Stomach (tissue), 19 donors: ENCODE measurements at places on chromosomes 12 and 14. TPM values are rescaled to one million over a fixed set of nuclear protein-coding genes. Genes with fewer than 3 reads are reported as not detected.

DNA sequence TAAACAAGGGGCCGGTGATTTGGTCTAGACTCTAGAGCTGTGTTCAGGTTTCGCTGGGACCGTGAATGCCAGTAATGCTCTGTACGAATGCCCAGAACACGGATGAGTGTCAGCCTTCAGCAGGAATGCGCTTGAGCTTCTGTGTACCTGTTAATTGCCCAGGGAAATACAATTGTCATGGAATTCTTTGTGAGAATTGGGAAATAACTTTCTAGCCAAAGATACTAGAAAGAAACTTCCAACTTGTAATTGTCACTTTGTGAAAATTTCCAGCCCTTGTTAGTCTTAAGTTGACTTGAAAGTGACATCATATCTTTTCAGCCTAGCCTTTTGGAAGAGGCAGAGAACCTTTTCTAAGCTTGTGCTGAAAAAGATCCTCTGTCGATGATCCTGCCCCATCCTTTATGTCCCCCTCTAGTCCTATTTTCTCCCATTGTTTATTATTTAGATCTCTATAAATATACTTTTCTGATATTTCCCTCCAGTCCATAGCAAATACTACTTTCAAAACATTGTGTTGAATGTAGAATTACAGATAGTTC is 2.7 kb downstream of the CHST11 start:
- DNase-seq: no peak

GRCh38 chr12:92432724-92433441 is 269.9 kb upstream of the PLEKHG7 start:
- no peak for DNase-seq

GRCh38 chr14:58607952-58608317 is 29.8 kb upstream of the DACT1 start:
- no peak for DNase-seq

- no peak for DNase-seq
These were observed 244.6 kb upstream of the MDGA2 start for GRCh38 chr14:47919997-47920396.

DNA sequence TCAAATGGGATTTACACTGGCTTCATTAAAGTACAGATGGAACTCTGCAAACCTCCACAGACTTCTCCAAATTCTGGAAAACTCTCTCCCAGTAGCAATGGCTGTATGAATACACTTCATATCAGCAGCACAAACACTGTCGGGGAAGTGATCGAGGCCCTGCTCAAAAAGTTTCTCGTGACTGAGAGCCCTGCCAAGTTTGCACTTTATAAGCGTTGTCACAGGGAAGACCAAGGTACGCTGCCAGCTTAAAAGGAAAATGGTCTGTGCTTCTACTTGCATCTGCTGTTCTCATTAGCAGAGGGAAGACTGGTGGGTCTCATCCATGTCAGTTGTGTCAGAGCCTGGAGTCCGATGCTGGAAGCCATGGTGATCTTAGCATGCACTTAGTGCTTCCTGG is 71.0 kb downstream of the GNS start:
- DNase-seq: no peak

DNA sequence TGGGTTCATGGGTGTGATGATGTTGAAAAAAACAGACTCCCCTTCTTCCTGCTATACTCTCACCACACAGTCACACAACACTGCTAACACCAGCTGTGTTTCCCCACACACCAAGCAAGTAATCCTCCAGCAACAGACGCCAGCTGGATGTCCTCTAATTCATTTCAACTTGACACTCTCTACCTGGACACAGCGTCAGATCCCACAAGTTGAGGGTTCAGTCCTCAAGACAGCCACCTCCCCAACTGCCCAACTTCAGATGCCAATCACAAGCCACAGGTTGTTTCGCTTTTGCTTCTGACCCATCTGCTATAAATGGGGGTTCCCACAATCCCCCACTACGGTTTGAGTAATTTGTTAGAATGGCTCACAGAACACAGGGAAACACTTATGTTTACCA is 49.3 kb downstream of the TMEM30B start:
- no peak for DNase-seq

- DNase-seq: no peak
These were observed 333.6 kb downstream of the TMEM121 start for GRCh38 chr14:105859717-105860614.

- no peak for DNase-seq
These were observed 12.0 kb upstream of the SLC2A14 start for GRCh38 chr12:7884689-7885088.

GRCh38 chr12:100753837-100754236 is 40.7 kb upstream of the ANO4 start:
- DNase-seq: no peak

DNA sequence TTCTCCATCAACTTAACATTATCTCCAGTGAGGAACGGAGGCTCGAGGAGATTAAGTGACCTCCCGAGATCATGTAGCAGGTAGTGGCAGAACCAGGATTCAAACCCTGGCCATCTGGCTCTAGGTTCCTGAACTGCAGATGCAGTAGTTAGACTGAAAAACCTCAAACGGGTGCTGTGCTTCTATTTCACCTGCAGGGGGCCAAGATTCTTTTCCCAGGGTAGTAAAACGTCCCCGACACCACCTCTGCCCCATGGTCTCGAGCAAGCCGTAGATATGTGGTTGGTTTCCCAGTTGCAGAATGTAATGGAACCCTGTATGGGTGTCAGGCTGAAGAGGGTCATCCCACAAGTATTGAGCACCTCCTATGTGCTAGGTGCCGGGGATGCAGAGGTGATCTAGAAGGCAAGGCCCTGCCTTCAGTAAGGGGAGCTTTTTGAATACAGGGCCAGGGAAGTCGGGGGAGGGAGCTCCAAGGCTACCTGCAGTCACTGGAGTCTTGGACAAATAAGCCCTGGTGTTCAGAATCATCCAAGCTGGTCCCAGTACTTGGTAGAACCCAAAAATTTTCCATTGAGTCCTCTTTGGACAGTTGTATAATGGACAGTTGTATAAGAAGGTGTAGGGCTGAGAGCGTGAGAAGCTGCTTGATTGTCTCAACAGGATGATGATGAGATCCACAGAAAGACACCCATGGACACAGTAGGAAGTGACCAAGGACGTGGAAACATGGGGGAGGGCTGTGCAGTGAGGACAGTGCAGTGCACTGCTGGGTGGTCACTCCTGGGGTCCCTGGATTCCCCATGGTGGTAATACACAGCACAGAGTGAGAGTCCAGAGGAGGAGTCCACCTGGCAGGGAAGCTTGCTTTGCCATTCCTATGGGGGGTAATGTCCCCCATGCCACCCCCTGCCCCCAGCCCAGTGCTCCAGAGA is 197.2 kb downstream of the CHST11 start:
- DNase-seq: no peak

DNA sequence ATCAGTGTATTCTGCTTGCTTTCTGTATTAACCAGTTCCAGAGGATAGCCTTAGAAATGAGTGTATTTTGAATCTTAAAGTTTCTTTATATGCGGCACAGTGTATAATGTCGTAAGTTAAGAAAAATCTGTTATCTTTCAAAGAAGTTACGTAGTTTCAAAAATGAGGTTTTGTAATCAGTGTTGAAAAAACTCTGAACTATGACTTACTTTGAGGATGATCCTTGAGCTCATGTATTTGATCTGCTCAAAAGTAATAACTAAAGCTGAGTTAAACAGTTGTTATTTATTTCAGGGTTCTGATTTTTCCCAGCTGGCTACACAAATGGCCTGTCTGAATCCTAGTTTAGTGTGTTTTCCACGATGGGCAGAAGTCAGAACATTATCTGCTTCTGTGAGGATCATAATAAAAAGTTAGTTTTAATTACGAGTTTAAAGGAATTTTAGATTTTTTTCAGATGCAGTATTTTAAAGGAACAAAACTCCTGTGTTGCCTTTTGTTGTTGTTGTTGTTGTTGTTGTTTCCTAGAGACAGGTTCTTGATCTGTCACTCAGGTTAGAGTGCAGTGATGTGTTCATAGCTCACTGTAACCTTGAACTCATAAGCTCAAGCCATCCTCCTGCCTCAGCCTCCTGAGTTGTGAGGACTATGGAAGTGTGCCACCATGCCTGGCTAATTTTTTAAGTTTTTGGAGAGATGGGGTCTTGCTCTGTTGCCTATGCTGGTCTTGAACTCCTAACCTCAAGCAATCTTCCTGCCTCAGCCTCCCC is 52.9 kb downstream of the GPATCH2L start:
- DNase-seq: no peak

DNA sequence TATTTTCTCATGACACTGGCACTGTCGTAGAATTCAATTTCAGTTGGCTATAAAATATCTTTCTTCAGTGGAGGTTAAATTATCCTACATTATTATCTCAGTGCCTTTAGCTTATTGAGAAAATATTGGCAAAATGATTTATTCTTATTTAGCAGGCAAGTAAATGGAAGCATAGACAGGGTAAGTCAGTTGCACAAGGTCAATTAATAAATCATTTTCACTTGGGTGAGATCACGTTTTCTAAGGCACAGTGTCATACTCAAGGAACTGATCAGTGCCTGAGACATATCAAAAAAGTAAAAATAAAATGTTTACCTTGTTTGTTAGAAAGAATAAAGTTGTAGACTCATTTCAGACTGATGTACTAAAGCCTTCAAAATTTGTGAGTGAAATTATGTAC is 95.0 kb downstream of the ACSS3 start:
- no peak for DNase-seq

- DNase-seq: no peak
These were observed 314.3 kb downstream of the RAD51B start for GRCh38 chr14:68133856-68134255.

GRCh38 chr14:68216079-68216478 is 396.5 kb downstream of the RAD51B start:
- DNase-seq: no peak

KRT83 gene
- polyA plus RNA-seq: not detected

IL23A gene
- polyA plus RNA-seq: 0.56 TPM

ZFYVE26 gene
- 2.1 TPM for polyA plus RNA-seq

C12orf76 gene
- polyA plus RNA-seq: 7.8 TPM

RGS6 gene
- 0.25 TPM for polyA plus RNA-seq
